Stimulated activated CD4-positive, alpha-beta T cell treated with anti-CD3 and anti-CD28 coated beads, Interleukin-12 subunit alpha, Interleukin-12 subunit beta, amount 100 ng/mL, for 4 hours (primary cell): ENCODE measurements at places on chromosomes 1 and 21.

- DNase-seq, result no peak
Observed at GRCh38 chr21:29867796-29868195, 72.0 kb downstream of the GRIK1 start.

GRCh38 chr1:53583021-53583867 is 124.0 kb downstream of the DMRTB1 start:
- no peak for DNase-seq

DNA sequence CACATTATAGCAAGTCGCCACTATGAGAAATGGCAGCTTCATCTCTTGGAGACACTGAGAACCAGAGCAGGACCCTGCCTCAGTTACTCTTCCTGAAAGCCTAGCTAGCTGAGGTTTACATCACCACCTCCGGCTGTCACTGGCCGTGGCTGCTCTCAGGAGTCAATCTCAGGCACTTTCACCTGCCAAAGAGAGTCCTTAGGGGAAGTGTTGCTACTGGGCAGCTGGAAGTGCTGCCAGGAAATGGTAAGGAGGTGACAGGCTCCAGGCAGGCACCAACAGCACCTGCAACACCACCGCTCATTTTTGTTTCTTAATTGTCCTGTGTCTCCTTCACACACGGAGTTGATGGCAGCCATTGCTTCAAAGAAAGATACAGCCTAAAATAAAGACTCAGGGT is 92.5 kb downstream of the DSCAM start:
- DNase-seq, result no peak

GRCh38 chr1:63675420-63675931 is 82.3 kb downstream of the PGM1 start:
- DNase-seq, result no peak

DNA sequence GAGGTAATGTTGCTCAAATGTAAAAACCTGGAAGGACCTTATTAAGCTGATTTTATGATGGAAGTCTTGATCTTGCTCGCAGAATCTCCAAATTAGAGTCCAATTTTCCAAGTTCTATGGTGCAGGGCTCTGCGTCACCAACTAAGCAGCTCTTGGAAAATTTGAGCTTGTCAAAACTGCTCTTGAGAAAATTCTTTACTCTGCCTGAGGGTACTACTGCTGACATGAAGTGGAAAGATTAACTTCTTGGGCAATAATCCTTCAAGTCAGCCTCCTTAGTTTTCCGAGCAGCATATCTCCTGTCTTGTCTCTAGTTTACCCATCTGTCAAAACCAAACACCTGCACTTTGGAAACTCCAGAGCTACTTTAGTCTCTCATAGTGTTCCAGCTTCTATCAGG is 293.7 kb downstream of the KCTD3 start:
- DNase-seq, result no peak

GRCh38 chr1:17957588-17958267 is 149.9 kb upstream of the IGSF21 start:
- no peak for DNase-seq

DNA sequence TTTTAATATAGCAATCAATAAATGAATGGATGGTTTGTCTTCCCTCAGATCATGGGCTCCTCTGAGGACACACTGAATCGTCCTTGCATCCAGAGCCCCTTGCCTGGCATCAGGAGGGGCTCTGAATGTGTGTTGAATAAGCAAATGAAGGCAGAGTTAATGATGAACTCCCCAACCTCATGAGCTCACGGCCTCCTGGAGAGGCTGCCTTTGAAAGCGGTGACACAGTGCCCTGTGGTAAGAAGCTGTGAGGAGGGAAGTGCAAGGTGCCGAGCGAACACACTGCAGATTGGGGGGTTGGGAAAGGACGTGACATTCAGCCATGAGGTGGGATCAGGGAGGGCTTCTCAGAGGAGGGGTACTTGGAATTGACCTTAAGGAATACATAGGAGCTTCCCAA is 3.2 kb upstream of the PARS2 start:
- DNase-seq, result no peak

GRCh38 chr1:12126781-12127180 is 40.0 kb upstream of the TNFRSF1B start:
- no peak for DNase-seq

- no peak for DNase-seq
Observed at GRCh38 chr1:3372317-3372716, 82.1 kb upstream of the ARHGEF16 start.

- no peak for DNase-seq
Observed at GRCh38 chr1:172109359-172109758, 268.1 kb downstream of the DNM3 start.

GRCh38 chr1:203216274-203217138 is 13.0 kb downstream of the CHIT1 start:
- DNase-seq, result peak; percentile 43

DNA sequence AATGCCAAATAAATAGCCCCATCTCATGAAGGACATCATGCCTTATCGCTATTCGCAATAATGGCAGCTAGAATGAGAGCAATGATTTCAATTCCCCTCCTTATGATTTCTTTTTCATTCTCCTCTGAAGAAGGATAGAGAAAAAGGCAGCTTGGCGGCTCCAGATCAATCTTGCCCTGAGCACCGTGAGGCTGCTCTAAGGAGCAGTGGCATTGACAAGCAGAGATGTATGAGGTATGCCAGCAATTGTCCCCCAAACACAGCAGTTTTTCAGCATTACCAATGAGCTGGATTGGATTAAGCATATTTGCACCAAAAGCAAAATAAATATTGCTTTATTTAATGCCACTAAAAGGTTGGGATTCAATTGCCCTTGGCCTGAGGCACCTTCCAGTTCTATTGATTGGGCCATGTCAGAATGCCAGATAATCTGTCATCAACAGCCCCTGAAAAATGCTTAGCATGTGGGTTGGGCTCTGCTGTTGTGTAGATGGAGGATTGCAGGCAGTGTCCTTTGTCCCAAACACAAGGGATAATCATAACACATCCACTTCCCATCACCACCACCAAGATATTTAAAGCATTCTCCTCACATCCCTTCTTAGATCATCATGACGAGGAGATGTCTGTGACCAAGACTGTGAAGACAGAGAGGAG is 135.7 kb downstream of the BEND5 start:
- no peak for DNase-seq

GRCh38 chr1:91176250-91176649 is 154.4 kb upstream of the ZNF644 start:
- no peak for DNase-seq

GRCh38 chr1:228983231-228983660 is 248.0 kb downstream of the RHOU start:
- no peak for DNase-seq

GRCh38 chr21:25385911-25386474 is 221.3 kb downstream of the MRPL39 start:
- no peak for DNase-seq

GRCh38 chr1:173114346-173114745 is 63.6 kb upstream of the TNFSF18 start:
- DNase-seq, result no peak

DNA sequence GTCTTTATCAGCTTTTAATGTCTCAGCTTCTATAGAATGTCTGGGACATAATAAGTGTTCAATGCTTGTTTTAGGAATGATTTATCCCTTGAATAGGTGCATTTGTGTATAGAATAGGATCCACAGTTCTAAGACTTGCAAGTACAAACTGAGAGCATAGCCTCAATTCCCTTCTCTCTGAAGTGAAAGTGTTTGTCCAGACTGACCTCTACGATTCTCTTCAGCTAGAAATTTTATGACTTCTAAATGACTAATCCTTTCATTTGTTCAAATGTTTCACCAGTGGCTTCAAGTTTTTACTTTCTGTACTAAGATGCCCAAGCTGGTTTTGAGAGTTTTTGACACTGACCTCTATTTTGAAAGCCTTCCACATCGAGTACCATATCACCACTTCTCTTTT is 608.2 kb upstream of the ADGRL4 start:
- no peak for DNase-seq

GRCh38 chr1:213998785-213999184 is 11.0 kb downstream of the PROX1 start:
- no peak for DNase-seq

DNA sequence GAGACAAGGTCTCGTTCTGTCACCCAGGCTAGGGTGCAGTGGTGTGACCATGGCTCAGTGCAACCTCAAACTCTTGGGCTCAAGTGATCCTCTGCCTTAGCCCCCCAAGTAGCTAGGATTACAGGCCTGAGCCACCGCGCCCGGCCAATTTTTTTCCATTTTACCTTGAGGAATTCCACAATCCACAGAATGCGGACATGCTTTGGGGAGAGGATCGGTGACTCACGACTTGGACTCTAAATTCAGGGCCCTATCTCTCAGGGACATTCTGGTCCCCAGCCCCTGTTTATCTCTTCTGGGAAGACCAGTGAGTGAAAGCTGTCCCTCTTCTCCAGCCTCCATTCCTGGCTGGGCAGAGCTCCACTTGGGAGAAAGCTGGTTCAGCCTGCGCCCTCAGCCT is 5.2 kb downstream of the PADI1 start:
- DNase-seq, result no peak

DNA sequence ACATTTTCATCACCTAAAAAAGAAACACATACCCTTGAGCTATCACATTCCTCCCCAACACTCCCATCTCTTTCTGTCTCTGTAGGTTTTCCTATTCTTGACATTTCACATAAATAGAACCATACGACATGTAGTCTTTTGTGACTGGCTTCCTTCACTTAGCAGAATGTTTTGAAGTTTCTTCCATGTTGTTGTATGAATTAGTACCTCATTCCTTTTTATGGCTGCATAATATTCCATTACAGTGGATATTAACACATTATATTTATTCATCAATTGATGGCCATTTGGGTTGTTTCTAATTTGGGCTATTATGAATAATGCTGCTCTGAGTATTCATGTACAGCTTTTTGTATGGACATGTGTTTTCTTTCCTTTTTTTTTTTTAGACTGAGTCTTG is 11.8 kb downstream of the WDTC1 start:
- no peak for DNase-seq

DNA sequence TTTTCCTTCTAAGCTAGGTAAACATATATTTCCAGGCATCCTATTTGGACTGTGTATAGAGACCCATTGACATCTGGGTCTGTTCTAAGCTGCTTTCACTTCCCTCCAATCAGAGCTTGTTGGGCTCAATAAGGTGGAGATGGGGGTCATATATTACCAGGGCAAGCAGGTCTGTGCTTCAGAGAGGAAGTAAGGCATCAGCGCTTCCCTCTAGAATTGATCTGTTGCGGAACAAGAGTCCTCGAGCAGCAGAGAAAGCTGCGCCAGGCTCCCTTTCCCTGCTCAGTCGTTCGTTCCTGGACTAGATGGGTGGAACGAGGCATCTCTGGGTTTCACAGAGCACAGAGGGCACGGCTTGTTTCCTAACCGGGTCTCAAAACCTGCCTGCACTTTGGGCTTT is 63.5 kb downstream of the DISC1 start:
- DNase-seq, result no peak

GRCh38 chr1:27554759-27555699 is 48.9 kb downstream of the AHDC1 start:
- no peak for DNase-seq

DNA sequence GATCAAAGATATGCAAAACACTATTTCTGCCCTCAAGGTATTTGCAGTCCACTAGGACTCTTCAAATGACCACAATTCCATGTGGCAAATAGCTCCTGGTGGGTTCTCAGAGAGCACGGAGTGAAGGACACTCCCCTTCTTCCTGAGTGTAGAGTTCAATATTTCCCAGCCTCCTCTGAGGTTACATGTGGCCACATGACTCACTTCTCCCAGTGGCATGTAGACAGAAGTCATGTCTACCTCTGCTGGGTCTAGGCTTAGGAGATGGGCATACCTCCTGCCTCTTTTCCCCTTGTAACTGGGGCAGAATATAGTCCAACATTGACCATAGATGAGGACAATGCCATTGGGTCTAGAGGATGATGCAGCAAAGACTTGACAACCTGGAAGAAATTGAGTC is 191.4 kb downstream of the MIS18A start:
- DNase-seq, result no peak

DNA sequence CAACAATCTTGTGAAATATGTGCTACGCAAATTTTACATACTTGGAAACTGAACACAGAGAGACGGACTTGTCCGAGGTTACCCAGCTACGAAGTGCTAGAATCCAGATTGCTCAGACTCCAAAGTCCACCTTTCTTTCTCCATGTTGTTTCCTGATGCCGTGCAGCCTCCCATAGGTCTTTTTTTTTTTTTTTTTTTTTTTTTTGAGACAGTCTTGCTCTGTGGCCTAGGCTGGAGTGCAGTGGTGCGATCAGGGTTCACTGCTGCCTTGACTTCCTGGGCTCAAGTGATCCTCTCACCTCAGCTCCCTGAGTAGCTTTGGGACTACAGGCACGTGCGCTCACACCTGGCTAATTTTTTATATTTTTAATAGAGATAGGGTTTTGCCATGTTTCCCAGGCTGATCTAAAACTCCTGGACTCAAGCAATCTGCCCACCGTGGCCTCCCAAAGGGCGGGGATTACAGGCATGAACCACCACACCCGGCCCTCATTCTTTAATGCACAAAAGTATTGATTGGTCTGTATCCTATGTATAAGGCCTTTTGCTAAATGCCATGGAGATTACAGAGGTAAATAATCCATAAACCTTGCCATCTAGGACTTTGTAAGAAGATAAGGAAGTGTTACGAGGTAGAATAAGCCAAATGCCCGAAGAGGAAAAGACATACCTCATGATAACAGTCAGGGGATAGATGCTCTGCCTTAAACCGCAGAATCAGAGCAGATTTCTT is 92.8 kb downstream of the C1orf21 start:
- no peak for DNase-seq

GRCh38 chr1:171427852-171428471 is 57.4 kb upstream of the PRRC2C start:
- no peak for DNase-seq
